Activated T-cell treated with anti-CD3 and anti-CD28 coated beads, Interleukin-2, amount 50 U/mL, for 1 hour (primary cell): ENCODE measurements at places on chromosomes 4 and X.

GRCh38 chrX:78199851-78200250 lies 60.4 kb upstream of the TAF9B start:
- no peak for DNase-seq

GRCh38 chr4:42490015-42490414 lies 92.7 kb downstream of the SHISA3 start:
- no peak for DNase-seq

DNA sequence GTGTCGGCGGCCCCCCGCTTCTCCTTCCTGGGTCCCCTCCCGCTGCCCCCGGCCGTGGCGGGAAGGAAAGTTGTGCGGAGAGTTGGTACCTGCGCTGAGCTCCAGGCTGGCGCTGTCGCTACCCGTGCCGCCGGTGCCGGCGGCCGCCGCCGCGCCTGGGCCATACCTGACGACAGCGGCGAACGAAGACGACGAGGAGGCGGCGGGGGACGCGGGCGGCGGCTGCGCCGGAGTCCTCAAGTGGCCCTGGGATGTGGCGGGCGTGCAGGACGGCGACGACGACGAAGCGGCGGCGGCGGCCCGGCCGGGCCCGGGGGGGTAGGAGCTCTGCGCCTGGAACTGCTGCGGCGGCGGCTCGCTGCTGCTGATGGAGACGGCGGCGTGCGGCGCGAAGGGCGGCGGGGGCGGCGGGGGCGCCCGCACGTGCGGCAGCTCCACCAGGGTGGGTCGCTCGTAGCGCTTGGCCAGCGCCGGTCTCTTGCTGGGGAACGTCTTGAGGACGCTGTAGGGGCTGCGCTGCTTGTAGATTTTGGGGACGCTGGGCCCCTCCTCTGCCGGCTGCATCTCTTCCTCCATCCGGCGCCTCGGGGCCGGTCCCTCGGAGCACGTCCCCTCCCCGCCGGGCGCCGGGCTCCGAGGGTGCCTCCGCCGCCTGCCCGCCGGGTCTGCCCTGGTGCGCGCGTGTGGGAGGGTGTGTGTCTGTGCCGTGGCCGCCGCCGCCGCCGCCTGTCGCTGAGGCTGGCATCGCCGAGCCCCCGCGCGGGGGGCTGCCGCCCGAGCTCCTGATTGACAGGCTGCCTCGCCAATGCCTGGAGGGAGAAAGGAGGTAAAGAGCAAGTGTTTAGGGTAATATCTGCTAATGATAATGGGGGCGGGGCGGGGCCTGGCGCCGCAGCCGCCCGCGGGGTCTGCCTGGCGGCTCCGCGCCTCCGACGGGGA lies 618 bp downstream of the BEND4 start:
- DNase-seq: peak; percentile 42

- no peak for DNase-seq
Observed at GRCh38 chr4:184668511-184669114, 19.1 kb downstream of the PRIMPOL start.

GRCh38 chr4:148415500-148415899 lies 26.7 kb downstream of the NR3C2 start:
- no peak for DNase-seq

DNA sequence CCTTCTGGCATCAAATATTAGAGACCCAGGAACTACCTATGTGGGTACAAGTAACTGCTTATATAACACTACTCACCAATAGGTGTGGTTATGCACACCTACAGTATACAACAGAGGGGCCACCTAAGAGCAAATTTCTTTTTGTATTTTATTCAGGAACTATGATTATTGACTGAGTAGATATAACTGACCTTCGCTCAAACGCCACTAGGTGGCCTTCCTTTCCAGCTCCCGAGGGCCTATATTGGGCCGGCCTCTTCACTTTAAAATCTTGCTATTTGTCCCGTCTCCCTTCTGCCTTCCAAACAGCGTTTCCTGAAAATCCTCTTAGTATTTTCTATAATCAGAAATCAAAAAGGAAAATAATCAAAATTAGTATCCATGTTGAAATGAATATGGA lies 19.9 kb upstream of the PABPC5 start:
- no peak for DNase-seq

DNA sequence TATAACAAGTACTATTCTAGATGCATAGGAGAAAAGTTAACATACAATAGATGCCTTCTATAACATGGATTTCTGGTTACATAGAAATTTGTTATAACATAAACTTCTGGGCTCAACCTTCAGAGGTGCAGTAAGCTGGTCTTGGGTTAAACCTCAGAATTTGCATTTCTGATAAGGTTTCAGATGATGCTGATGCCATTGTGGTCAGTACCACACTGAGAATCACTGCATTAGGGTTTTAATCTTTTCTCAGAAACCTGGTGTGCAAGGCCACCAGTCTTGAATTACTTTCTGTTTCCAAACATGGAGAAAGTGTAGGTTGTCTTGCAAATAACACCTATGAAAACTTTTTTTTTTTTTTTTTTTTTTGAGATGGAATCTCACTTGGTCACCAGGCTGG lies 146.2 kb downstream of the SPOCK3 start:
- DNase-seq: no peak

- DNase-seq: no peak
Observed at GRCh38 chr4:52107336-52107735, 56.2 kb downstream of the SPATA18 start.

DNA sequence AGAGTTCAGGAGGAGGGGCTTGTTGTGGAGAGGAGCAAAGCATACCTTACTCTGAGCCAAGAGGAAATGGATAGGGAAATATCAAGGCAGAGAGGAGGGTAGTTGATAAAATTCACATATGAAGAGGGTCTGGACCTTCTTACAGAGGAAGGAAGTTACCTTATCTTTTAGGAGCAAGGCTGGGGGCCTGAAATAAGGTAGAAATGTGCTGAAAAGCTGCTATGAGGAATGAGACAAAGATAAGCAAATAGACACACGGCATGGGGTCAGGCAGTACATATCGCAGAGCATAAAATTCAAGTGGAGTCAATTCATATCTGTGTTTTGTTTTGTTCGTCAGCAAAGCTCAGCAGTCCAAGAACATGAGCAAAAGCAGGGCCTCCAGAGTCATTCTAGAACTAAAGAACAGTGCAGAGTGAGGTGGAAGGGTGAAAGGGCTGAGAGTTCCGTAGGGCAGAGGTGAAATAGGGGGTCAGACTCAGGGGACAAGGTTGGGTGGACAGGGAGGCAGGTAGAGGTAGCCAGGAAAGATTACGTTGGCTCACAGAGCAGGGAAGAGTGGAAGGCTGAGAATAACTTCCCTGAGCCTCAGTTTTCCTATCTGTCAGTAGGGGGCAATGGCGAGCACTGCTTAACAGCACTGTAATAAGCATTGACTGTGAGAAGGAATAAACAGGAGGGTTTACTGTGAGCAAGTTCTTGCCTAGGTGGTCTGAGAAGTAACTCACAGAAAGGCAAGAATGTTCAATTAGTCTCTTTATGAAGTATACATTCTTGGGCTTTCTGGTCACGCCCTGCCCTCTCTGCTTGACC lies 9.2 kb downstream of the VSIG4 start:
- DNase-seq: no peak

DNA sequence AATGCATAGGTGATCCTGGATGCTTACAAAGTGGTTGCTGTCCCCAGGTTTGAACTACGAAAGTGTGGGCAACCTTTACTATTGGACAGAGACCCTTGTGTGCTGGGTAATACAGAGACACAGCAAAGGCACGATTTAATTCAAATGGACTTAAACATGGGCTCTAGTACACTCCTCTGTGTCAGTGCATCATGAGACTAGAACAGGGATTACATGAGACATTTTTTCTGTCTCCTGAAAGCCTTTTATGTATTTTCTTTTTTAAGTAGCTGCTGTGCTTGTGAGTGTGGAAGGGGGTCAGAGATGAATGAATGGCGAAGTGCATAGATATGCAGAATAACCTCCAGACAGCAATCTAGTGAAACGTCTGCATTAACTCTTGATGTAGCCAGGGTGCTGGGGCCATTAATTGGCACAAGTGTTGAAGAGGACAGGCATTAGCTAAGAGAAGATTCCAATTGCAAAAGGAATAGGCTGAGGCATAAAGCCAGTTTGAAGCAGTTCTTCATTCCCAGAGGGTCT lies 218.4 kb downstream of the STIM2 start:
- no peak for DNase-seq

- DNase-seq: no peak
Observed at GRCh38 chr4:183402771-183403170, 41.7 kb upstream of the CDKN2AIP start.

GRCh38 chr4:71074452-71075299 lies 81.2 kb downstream of the DCK start:
- no peak for DNase-seq

GRCh38 chr4:20137176-20137575 lies 114.5 kb upstream of the SLIT2 start:
- no peak for DNase-seq

DNA sequence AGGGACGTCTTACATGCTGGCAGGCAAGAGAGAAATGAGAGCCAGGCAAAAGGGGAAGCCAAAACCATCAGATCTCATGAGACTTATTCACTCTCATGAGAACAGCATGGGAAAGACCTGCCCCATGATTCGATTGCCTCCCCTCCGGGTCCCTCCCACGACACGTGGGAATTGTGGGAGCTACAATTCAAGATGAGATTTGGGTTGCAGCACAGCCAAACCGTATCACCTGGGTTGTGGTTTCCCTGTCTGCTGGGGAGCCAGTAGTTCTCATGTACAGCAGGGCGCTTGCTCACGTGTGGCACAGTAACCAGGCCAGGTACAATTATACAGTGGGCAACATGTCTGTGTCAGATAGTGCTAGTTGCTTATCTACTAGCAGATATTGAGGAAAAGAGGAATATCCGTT lies 11.1 kb upstream of the RS1 start:
- no peak for DNase-seq

DNA sequence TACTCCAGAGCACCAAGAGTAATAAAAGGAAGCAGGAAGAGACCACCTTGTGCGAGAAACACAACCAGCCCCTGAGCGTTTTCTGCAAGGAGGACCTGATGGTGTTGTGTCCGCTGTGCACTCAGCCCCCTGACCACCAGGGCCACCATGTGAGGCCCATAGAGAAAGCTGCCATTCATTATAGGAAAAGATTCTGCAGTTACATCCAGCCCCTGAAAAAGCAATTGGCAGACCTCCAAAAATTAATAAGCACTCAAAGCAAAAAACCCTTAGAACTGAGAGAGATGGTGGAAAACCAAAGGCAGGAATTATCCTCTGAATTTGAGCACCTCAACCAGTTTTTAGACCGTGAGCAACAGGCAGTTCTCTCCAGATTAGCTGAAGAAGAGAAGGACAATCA lies 5.7 kb downstream of the TRIM75 start:
- no peak for DNase-seq

DNA sequence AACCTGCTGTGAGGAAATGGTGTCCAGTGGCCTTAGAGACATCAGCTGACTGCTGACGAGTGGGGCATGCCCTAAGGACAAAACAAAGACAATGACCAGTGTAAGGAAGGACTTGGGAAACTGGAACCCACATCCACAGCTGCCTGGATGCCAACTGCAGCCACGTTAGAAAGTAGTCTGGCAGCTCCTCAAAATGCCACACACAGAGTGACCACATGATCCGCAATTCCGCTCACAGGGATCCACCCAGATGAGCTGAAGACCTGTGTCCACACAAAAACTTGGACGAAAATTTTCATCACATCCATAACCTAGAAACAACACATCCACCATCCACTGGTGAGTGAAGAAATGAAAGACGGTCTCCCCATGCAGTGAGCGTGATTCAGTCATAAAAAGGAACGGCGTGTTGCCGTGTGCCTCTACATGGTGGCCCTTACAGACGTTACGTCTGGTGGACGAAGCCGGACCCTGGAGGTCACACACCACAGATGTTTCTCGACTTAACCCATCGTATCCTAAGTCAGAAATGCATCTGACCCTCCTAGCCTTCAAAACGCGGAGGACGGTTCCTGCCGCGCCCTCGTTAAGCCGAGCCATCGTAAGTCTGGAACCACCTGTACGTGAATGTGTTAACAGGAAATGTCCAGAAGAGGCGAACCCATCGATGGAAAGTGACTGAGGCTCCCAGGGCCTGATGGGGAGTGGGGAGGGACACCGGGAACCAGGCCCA lies 40.6 kb upstream of the MXD4 start:
- DNase-seq: no peak

- DNase-seq: no peak
Observed at GRCh38 chrX:29295987-29296680, 708.9 kb downstream of the IL1RAPL1 start.

GRCh38 chrX:115650916-115651315 lies 89.9 kb downstream of the PLS3 start:
- DNase-seq: no peak

DNA sequence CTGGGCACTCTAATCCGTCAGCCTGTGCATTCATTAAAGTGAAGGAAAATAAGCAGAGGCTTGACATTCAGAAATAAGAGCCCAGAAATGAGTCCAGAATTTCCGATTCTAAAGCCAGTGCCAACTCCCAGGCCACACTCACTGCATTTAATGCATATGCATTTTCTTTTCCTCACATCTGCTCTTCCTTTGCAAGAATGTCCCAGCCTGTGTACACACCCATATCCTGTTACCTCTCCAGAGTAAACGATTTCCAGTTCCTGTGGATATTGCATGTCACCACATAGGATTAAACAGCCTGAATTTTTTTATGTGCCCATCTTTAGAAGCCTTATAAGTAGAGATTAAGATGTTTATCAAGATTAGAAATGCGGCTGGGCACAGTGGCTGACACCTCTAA lies 27.5 kb downstream of the ARX start:
- no peak for DNase-seq

GRCh38 chr4:1668488-1668840 lies 15.6 kb downstream of the FAM53A start:
- DNase-seq: no peak

DNA sequence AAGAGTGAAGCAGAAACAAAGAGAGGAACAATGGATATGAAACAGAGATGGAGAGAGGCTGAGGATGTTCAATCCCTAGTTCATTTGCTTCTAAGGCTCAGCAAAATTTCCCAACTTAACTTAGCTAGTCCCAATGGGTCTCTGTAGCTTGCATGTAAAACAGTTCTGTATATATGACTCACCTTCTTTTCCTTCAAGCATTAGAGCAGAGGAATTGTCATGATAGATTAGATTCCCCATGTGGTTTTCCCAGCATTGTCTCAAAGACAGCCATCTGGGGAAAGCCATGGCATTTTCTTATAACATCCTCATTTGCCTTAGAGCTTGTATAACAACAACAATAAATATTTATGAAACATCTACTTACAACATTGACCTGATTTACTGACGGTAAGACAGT lies 93.9 kb upstream of the GATB start:
- no peak for DNase-seq

- no peak for DNase-seq
Observed at GRCh38 chr4:85656759-85657505, 182.0 kb downstream of the ARHGAP24 start.

DNA sequence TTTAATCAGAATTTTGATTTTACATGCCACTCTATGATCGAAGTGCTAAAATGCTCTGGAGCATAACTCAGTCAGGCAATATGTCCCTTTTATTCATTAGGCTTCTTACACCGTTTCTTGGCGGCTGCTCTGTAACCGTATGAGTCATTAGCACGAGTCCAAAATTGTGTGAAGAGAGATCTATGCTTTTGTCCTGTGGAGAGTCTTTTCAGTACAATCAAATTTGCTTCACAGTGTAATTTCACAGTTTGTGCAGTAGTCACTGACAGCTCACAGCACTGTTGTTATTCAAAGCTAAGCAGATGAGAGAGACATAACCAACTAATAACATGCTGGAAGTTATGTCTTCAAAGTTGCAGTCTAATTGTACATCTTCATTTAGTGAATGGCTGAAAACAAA lies 167.8 kb downstream of the PCDH10 start:
- DNase-seq: no peak
